GM12865 (cell line): ENCODE measurements at places on chromosomes 16 and 17.

DNA sequence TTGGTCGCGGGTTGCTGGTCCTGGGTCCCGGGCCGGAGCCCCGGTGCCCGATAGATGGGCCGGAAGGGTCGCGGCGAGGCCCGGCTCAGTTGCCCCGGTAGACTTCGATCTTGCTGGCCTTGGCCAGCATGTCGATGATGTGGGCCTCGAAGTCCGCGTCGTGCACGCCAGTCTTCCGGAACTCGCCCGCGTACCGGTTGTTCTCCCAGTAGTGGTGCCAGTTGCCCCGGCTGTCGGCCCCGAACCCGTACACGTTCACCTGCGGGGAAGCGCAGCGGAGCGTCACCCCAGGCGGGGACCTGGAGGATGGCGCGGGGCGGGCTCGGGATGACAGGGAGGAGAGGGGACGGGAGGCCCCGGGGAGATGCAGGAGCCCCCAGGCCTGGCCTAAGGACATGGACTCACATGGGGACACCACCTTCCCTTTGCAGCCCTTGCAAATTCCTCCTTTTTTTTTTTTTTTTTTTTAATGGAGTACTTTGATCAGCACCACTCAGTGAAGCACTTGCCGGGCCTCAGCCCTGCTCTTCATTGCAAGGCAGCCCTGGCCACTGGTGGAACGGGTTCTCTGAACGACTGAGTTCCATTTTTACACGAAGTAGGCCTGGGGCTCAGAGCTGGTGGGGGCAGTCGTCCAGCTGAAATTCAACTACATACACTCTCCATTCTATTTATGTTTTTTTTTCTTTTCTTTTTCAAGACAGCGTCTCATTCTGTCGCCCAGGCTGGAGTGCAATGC is 35.1 kb downstream of the DDX19A start:
- no peak for DNase-seq

DNA sequence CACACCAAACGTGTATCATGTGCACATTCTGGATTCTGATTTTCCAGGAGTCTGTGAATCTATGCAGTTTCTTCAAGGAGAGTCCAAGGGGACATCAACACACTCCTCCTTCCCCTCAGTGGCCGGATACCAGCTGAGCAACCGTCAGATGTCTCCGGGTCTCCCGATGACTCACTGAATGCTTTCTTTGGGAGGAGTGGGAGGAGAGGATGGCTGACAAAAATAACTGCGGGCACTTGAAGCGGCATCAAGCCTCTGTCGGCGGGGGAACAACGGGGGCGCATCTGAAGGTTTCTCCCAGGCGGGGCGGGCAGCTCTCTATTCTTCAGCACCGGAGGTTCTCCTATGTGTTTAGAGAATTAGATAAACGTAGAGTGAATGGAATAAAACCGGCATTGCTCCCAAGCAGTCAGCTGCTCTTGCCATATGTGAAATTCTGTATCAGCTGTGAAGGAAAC is 24.6 kb upstream of the LRRC75A start:
- DNase-seq = no peak

DNA sequence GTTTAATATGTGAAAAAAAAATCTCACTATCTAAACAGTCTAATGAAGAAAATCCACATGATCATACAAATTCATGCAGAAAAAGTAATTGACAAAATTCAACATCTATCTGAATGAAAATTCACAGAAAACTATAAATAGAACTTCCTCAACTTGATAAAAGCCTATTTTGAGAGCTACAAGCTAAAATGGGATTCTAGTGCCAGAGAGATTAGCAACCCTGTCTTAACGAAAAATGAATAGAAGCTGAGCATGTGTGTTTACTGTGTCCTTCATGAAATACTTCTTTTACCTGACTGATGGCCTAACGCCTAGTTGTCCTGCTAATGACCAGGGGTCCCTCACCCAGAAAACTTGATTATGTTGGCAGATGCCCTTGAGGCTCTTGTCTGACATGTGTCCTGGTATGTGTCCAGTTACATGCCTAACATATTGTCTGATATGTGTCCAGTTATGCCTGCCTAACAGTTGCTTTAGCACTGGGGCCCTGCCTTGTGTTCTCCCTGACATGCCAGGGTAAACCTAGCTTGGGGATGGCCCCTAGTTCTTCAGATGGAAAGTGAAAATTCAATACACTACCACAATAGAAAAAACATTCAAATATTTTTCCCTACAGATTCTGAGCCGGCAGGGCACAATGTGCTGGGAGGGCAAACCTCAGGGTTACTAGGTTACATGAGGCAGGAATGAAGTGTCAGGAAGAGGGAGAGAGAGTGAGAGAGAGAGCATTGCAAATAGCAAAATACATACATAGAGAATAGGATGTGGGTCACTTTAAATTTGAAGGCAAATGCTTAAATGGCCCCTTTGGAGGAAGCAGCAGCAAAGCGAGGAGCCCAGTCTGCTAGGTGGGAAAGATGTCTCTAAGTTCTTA is 834.0 kb downstream of the CDH11 start:
- no peak for DNase-seq

- DNase-seq = no peak
Measured at GRCh38 chr16:87806261-87806640, 40.5 kb upstream of the KLHDC4 start.

DNA sequence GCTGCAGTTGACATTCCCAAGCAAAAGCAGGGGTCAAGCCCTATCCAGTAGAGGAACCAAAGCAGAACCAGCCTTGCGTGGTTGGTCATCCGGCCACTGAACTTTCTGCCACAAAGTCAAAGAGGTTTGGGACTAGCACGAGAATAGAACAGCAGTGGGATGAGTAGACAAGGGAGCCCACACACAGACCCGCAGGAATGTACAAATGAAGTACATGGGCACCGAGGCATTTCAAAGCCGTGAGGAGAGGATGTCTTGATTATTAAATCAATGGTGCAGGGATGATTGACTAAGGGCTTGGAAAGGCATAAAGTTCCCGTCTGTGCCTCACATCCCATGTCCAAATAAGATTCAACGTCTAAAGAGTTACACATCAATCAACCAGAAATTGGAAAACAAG is 81.8 kb upstream of the TBC1D3K start:
- DNase-seq = no peak

- DNase-seq = no peak
Measured at GRCh38 chr16:69747115-69747514, 7.6 kb downstream of the NOB1 start.

- no peak for DNase-seq
Measured at GRCh38 chr17:76009969-76010661, 9.5 kb downstream of the CDK3 start.

GRCh38 chr16:30488764-30489605 is 16.4 kb downstream of the ITGAL start:
- no peak for DNase-seq

GRCh38 chr17:70172923-70173322 is 3.6 kb downstream of the KCNJ2 start:
- DNase-seq = no peak

- no peak for DNase-seq
Measured at GRCh38 chr17:633133-633532, 81.5 kb downstream of the VPS53 start.

- DNase-seq = no peak
Measured at GRCh38 chr17:15490634-15491261, 23.3 kb upstream of the CDRT4 start.

DNA sequence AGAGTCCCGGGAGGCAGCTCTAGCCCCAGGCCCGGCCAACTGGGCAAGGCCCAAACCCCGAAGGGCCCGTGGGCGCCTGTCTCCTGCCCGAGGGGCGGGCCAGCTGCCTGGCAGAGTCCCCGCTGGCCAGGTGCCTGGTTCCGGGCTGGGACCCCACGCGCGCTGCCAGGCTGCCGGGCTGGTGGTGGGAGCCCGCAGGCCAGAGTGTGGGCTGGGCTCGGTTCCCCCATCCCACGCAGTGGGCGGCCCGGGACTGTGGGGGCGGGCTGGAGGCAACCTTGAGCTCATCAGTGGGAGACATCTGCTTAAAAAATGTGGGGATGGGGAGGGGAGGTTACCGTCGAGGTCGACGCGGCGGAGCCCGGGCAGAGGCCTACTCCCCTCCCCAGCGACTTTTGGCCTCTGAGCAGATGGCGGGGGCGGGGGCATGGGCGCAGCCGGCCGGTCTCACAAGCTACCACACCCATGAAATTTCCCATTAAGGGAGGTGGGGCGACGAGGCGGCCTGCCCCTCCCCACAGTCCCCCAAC is 176.4 kb upstream of the GSE1 start:
- DNase-seq = no peak

DNA sequence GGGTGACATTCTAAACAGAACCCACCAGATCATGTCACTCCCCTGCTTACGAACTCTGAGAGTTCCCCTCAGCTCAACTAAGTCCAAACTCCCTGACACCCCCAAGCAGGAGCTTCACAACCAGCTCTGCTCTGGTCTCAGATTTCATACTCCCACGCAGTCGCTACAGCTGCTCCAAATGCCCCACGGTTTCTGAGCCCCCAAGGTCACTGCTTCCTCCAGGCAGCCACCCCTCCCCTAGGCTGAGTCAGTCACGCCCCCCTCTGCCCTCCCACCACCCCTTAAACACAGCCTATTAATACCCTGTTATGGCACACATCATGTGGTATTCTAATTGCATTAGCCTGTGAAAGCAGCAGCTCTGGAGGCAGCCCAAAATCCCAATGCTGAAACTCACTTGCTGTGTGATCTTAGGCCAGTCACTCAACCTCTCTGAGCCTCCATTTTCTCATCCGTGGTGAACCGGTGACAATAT is 51.5 kb downstream of the GSG1L start:
- DNase-seq = no peak

DNA sequence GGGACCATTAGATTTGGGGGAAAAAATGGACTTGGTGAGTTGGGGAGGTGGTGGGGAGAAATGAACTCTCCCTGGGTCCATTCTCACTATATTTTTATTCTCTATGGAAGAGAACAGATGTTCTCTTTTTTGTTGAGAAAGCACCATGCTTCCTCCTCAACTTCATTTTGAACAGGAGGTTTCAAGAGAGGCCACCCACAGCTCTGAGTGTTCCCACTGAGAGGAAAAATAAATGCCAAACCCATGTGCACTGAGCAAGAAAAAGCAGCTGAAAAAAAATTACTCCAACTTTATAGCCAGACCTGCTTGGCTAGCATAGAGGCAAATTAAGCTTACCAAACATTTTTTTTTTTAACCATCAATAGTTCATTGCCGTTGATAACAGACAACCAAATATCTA is 883.6 kb downstream of the KCNJ2 start:
- no peak for DNase-seq

DNA sequence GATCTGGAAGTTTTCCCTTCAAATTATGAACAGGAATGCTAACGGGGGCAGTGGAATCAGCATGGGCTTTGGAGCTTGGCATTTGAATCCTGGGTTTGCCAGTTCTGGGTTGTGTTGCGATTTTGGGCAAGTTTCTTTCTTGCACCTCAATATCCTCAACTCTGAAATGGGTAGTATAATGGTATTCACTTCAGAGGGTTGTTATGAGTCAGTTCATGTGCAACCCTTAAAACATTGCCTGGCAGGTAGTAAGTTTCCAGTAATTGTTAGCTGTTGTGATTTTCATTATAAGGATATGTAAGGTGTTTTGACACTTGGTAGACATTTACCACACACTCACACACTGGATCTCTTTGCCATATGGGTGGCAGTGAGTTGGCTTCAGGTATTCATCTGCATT is 33.4 kb downstream of the SNX29 start:
- no peak for DNase-seq

GRCh38 chr16:55906123-55906522 is 30.9 kb upstream of the CES5A start:
- no peak for DNase-seq

DNA sequence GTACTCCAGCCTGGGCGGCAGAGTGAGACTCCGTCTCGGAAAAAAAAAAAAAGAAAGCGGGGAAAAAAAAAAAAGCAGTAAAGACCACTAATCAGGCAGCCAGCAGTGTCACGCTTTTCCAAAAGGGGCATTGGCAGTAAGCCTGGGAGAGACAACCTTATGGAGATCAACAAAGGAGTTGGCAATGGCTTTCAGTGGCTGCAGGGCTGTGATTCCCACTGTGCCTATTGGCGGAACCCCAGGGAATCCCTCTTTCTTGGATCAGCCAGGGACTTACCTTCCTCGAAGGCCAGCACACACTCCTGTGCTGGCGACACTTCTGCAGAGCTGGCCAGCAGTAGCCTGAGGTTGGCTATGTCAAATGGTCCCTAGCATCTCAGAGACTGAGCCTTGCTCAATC is 43.2 kb upstream of the ZFHX3 start:
- DNase-seq = no peak

- DNase-seq = no peak
Measured at GRCh38 chr16:2529061-2529931, 1.9 kb downstream of the CEMP1 start.

DNA sequence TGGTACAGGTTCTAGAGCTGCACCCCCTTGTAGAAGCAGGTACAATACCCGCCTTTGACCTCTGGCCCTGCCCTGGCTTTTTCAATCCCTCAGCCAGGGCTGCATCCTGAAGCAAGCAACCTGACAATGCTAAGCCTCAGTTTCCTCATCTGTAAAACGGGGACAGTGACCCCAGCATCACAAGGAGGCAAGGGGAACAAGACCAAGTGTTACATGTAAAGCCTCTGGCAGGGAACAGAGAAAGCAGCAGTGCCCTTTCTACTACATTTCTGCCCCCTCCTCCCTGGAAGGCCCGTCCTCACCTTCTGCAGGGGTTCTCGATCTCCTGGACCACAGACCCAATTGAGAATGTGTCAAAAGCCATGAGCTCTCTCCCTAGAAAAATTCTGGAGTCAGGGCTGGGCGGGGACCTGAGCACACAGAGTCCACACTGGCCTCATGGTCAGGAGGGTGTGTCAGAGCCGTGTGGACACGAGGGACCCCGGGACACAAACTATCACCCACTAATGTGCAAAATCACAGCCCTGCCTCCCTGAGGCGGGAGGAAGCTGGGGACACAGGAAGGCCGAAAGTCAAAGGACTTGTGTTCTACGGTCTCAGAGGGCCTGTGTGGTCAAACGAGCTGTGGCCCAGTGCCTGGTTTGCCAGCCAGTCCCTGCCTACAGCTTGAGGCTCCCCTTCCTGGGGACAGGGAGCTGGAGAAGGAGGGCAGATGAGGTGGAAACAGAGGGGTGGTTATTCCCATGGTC is 27.5 kb downstream of the LRRC75A start:
- no peak for DNase-seq

GRCh38 chr17:78130437-78131101 is at the start of gene TMC8:
Gene TMC8, plus strand, starts transcription at chr17:78130771. Its CDS starts 818 bp downstream, at chr17:78131589.
- peak; percentile 91 for DNase-seq

- no peak for DNase-seq
Measured at GRCh38 chr16:6633456-6633855, 699.2 kb upstream of the RBFOX1 start.

GRCh38 chr17:69335058-69335457 is 8.1 kb upstream of the ABCA5 start:
- peak; percentile 47 for DNase-seq
